Fibroblast of skin of scalp (primary cell): ENCODE measurements at places on chromosomes 3 and 15.

- DNase-seq, result no peak
These were observed 827 bp upstream of the INO80 start for GRCh38 chr15:41116962-41117252.

DNA sequence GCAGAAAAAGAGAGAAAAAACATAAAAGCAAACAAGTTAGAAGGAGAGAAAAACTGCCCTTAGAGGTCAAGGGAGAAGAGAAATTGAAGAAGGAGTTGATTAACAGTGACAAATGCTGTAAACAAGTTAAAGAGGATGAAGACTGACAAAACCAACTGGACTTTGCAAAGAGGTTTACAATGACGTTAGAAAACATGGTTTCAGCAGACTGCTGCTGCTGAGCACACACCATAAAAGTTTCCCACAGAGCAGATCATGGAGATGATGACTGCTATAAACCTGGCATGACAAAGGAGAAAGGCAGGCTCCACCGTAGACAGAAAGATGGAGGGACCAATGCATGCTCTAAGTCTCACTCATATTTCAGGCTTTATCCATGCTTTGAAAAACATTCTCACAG is 78.7 kb downstream of the POLQ start:
- no peak for DNase-seq

- no peak for DNase-seq
These were observed 16.5 kb downstream of the UROC1 start for GRCh38 chr3:126501054-126501453.

GRCh38 chr3:106206146-106206545 is 337.3 kb upstream of the CBLB start:
- peak; percentile 67 for DNase-seq

- no peak for DNase-seq
These were observed 140.4 kb upstream of the TP63 start for GRCh38 chr3:189490749-189491148.

GRCh38 chr15:36932070-36932469 is 168.3 kb downstream of the MEIS2 start:
- DNase-seq, result no peak

GRCh38 chr3:10419637-10420232 is 85.7 kb downstream of the ATP2B2 start:
- DNase-seq, result no peak

- peak; percentile 94 for DNase-seq
These were observed 1.7 kb upstream of the SLC2A2 start for GRCh38 chr3:171028025-171028778.

GRCh38 chr15:59976480-59977271 is 27.4 kb upstream of the FOXB1 start:
- no peak for DNase-seq
